Caco-2 (cell line): ENCODE measurements at places on chromosomes 1 and 21.
A peak's percentile ranks its signal among the peaks of the same experiment; 100 is the strongest.

DNA sequence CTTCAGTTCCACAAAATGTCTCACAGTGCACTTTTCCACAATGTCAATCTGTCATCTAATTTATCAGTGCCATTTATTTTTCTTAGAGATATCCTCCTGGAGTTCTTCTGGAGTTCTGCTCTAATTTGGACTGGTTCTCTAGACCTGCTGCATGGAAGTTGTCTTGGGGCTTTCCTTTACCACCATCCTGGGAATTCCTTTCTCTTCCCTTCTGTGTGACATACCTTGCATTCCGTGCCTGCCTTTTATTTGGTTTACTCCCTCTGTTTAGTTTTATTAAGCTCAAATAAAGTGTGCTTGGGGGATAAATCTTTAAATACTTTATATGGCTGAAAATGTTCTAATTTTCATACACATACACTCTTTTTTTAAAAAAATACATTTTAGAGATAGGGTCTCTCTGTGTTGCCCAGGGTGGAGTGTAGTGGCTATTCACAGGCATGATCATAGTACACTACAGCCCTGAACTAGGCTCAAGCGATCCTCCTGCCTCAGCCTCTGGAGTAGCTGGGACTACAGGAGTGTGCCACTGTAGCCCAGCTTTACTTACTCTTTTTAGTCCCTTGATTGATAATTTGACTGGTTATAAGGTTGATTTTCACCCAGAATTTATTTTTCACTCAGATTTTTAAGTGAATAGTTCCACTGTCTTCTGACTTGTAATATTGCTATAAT is 14.4 kb downstream of the MTF2 start:
- no peak for DNase-seq

DNA sequence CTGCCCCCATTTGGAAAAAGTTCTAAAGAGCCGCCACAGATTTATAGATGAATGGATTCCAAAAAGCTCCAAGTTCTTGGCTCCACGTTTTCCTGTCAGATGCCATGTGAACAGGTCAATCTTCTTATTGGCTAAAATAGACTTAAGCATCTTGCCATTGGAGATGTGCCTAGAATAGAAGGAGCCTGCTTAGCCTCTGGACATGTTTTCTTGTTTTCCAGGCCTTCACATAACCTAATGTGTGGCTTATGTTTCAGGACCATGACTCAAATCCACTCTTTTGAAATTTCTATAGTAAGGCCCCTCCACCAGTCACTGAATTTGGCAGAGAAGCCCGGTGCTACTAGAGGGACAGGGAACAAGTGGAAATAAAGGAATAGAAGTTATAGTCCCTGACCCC is 31.5 kb downstream of the PHC2 start:
- no peak for DNase-seq

GRCh38 chr1:2594641-2595131 is 8.1 kb downstream of the PRXL2B start:
- no peak for DNase-seq

GRCh38 chr1:231518485-231519034 is 9.9 kb upstream of the TSNAX start:
- DNase-seq, result no peak

DNA sequence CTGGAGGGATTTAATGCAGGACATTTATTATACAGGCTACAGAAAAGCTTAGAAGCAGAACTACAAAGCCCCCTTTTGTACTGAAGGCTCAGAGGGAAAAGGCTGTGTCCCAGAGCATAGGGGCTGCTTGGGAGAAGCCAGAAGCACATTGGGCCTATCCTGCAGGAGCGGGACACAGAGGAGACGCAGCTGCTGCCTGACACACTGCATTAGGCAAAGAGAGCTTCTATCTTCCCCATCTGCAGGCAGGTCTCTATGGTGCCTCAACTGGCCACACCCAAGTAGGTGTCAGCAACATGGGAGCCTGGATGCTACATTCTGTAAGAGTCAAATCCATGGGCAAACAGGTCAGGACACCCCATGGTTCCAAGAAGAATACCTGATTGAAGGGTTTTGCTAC is 595.9 kb downstream of the AJAP1 start:
- no peak for DNase-seq

GRCh38 chr1:196376630-196377328 is 231.5 kb downstream of the KCNT2 start:
- DNase-seq, result no peak

DNA sequence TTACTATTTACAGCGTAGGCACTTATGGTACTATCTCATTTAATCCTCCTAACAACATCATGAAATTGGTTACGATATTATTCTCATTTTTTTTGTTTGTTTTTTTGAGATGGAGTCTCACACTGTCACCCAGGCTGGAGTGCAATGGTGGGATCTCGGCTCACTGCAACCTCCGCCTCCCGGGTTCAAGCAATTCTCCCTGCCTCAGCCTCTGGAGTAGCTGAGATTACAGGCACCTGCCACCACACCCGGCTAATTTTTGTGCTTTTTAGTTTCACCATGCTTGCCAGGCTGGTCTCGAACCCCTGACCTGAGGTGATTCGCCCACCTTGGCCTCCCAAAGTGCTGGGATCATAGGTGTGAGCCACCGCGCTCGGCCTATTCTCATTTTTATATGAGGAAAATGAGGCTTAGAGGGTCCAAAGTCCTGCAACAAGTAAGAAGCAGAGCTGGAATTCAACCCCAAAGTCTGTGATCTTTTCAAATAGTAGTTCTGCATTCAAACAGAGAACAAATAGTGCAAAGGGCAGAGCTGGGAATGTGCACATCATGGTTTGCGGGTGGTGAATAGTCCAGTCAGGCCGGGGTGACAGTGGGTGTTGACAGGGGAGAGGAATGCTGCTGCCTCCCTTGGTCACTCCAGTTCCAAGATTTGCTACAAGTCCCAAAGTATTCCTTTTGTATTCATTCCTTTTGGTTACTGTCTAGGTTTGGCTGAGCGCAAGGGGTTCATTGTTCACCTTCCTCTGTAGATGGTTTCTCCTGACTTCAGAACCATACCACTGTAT is 4.6 kb downstream of the PRUNE1 start:
- peak; percentile 90 for DNase-seq

- no peak for DNase-seq
Measured at GRCh38 chr1:196558411-196558810, 49.8 kb downstream of the KCNT2 start.

GRCh38 chr1:77978293-77978968 is 441 bp downstream of the FUBP1 start:
- DNase-seq, result peak; percentile 85

DNA sequence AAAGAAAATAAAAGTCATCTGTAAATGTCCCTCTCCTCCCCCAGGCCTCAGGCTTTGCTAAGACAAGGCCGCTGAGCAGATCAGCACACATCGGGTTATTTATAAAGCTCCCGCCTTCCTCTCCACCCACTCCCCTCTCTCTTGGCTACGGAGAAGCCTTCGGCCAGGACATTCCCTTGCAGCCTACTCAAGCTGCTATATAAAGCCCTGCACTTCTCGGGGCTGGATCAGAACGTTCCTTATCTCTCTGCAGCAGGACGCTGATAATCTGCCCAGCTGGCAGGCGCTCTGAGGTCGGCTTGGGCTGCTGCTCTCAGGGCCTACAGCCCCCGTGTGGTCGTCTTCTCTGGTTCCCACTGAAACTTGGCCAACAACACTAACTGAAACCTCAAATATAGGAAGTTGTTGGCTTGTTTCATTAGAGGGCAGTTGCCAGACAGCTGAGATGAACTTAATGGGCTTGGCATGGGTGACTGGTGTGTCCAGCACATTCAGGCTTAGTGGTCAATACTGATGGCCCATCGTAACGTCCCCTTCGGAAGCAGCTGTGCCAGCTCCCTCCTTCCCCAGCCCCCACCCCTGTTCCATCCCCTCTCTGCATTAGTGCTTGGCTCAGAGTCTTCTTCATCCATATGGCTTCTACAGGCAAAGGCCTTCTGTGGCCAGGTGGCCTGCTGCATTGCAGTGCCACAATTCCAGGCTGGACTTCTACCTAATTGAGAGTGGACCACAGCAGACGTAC is 64.6 kb downstream of the IER5 start:
- DNase-seq, result no peak

GRCh38 chr1:100936194-100936967 is 40.5 kb downstream of the SLC30A7 start:
- DNase-seq, result no peak

DNA sequence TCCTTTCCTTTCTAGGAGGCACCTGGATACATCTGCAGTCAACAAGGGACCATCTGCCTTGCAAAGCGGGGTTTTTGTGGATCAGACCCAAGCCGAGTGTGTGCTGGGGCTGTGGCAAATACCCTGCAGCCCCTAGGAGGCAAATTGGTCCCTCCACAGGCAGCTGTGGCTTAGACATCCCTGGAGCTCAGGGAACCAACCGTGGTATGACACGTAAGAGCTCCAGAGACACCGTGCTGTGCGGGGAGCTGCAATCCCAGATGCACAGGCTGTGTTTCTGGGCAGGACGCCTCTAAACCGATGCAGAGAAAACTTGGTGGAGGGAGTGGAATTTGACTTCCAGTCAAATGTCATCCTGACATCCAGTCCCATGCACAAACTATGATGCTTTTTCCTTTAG is 141.5 kb downstream of the KAZN start:
- no peak for DNase-seq

GRCh38 chr21:45322960-45323461 is 35.3 kb upstream of the POFUT2 start:
- no peak for DNase-seq

DNA sequence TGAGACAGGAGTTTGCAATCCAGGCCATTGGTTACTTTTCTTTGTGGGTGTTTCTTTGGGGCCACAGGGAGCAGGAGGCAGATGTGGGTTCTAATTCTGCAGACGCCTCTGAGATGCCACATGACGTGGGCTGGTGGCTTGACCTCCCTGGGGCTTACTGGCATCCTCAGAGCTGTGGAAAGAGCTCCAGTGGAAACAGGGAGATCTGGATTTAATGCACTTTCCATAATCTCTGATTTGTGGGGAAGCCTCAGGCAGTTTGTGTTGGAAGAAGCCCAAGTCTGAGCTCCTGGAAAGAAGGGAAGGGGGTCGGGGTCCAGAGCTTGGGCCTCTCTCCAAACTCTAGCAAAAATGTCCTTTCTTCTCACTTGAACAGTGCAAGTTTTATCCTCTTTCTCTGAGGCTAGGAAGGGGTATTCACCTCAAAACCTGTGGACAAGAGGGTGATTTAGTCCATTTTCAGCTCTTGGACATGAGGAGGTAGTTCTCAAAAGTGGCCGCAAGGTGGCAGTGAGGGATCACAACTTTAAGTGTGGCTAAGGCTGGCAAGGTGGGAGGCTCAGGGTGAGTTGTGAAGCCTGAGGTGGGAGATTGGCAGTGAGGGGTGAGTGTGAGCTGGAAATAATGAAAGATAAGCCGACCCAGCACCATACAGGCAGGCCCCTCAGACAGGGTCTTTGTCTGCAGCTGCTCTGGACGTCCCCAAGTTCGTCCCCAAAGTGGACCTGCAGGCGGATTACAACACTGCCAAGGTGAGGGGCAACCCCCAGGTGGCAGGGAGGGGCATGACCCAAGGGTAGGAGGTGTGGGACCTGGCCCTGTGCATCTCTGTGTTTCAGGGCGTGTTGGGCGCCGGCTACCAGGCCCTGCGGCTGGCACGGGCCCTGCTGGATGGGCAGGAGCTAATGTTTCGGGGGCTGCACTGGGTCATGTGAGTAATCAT is 9.2 kb downstream of the IKBKE start:
- DNase-seq, result peak; percentile 65

GRCh38 chr1:203649551-203649998 is 22.9 kb downstream of the ATP2B4 start:
- no peak for DNase-seq

DNA sequence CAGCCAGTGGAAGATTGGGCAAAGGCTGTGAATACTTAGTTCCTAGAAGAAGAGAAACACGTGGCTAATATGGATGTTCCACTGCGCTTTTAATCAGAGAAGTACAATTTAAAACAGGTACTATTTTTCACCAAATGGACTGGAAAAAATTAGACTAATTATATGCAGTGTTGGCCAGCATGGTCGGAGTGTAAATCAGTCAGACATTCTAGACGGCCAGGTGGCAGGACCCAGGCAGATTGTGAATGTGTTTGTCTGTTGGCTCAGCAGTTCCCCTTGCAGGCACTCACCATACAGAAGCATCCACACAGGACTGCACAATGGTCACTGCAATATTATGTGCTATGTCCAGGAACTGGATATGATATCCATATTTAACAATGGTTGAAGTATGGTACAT is 23.9 kb upstream of the SLC25A34 start:
- DNase-seq, result no peak

DNA sequence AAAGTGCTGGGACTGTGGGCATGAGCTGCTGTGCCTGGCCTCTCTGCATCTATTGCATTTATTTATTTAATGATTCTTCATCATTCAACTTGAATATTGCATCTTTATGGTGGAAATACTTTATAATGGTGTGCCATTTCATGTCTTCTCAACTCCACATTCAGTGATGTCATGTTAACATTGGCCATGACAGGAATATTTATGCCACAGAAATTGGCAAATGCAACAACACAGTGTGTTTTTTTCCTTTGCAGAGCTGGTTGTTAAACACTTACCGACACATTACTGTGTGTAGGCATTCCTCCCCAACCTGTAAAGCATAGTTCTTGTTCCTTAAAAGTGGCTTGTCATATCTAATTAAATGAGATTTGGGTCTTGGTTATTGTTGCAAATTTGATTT is 57.4 kb upstream of the WDR26 start:
- DNase-seq, result no peak

DNA sequence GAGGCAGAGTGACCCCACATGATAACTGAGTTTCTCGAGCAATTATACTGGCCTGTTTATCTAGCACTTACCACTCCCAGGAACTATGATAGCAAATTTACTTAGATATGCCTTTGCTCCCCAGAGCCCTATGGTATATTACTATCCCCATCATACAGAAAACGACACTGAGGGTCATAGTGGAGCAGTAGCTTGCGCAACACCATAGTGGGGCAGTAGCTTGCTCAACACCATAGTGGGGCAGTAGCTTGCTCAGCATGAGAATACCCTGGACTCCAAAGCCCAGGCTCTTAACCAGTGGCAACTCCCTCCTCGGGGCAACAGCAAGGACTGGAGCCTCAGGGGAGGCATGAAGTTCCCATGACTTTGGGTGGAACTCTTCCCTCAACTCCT is 211.9 kb downstream of the NPHP4 start:
- DNase-seq, result no peak

DNA sequence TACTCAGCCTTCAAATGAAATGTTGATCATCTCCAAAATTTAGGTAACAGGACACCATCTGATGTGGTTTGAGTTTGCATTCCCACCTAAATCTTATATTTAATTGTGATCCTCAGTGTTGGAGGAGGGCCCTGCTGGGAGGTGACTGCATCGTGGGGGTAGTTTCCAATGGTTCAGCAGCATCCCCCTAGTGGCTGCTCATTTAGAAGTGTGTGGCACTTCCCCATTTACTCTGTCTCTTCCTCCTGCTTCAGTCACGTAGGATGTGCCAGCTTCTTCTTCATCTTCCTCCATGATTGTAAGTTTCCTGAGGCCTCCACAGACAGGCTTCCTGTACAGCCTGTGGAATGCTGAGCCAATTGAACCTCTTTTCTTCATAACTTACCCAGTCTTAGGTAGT is 731.2 kb downstream of the USP25 start:
- DNase-seq, result no peak
